ENCODE measurements at places on chromosomes 5 and 9.

- DNase-seq: no peak
Measured at GRCh38 chr9:94951324-94952135, 225.0 kb downstream of the AOPEP start.

DNA sequence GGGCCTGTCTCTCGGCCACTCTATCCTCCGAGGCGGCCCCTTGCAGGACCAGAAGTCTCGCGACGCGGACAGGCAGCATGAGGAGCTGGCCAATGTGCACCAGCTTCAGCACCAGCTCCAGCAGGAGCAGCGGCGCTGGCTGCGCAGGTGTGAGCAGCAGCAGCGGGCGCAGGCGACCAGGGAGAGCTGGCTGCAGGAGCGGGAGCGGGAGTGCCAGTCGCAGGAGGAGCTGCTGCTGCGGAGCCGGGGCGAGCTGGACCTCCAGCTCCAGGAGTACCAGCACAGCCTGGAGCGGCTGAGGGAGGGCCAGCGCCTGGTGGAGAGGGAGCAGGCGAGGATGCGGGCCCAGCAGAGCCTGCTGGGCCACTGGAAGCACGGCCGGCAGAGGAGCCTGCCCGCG is 283.5 kb downstream of the ARHGEF28 start:
- DNase-seq: no peak

DNA sequence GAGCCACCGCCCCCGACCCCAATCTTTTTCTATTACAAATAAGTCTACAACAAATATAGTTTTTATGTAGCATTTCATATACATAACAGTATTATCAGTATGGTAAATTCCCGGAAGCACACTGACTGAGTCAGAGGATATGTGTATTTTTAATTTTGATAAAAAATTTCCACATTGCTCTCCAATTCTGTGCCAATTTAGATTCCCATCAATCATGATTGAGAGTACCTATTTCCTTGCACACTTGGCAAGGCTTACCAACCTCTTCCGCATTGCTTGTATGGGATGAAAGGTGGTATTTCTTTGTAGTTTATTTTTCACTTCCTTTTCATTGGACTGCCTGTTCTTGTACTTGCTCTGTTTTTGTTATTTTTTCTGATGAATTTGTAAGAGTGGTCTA is 204.6 kb downstream of the RFX3 start:
- DNase-seq: no peak

DNA sequence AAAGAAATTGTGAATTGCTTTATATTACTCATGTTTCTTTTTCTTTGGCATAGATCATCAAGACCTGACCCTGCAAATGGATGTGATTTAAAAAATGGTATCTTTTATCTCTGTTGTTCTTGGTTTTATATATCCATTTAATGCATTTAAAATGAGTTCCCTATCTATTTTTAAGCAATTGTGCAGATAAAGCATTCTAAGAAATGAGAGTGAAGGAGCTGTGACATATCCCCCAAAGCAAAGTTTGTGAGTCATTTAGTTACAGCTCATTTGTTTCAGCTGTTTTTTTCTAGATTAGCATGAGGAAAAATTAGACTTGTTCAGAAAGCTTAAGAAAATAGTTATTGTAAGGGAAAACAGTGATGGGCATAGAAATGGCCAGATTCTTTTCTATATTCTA is 7.6 kb upstream of the ELOVL7 start:
- no peak for DNase-seq

GRCh38 chr5:87650284-87650683 is 237.6 kb upstream of the CCNH start:
- DNase-seq: no peak

Measured in fibroblast of skin of abdomen (primary cell).